ENCODE measurements at places on chromosomes 3 and 15. TPM values are rescaled to one million over a fixed set of nuclear protein-coding genes. Genes with fewer than 3 reads are reported as not detected.
A peak's percentile ranks its signal among the peaks of the same experiment; 100 is the strongest.

Gene SCAANT1
- not detected for total RNA-seq

Gene TTLL13
- 0.47 TPM for total RNA-seq

DNA sequence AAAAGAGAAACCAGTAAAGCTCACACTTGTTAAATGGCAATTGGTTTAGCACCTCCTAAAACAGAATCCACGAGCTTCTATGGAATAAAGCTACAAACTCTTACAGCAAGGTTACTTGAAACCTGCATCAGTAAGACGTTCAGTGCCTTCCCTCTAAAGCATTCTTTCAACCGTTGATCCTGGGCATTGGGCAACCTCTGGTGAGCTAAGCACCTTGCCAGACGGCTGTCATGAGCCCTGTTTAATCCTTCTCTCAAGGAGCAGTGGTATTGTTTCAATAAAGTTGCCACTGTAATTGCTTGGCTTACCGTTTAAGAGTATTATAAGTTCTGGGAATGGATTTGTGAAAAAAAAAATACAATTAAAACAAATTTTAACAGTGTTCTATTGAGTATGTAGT lies 75.0 kb downstream of the COL8A1 start:
- H3K4me1 ChIP-seq, result peaks cover 3% of the 10 kb centered on the region
- no peaks in the 10 kb centered on the region for H3K36me3 ChIP-seq
- H3K27ac ChIP-seq, result no peak overlapping the region
- no peak overlapping the region for H3K4me3 ChIP-seq
- DNase-seq, result no peak
- H3K27me3 ChIP-seq, result no peaks in the 10 kb centered on the region

DNA sequence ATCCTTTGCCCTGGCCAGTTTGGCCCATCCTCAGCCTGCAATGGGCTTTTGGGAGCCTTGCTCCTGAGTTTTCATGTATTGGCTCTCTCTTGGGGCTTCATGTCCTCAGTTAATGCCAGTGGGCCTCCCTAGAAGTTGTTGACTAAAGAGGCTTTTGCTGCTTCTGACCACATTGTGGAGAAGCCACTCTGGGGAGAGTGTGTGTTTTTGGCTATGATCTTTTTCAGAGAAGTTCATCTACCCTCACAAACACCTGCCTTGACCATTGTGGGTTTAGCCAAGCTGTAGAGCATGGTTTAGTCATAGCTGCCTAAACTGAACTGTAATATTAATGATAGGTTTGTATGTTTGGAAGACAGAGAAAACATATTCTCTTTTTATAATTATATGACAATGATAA lies 6.0 kb downstream of the MRAS start:
- H3K27ac ChIP-seq, result no peak overlapping the region
- DNase-seq, result no peak
- H3K4me3 ChIP-seq, result no peak overlapping the region

GRCh38 chr15:73353734-73354133 lies 15.0 kb downstream of the HCN4 start:
- no peaks in the 10 kb centered on the region for H3K4me1 ChIP-seq
- peaks cover 9% of the 10 kb centered on the region for H3K27me3 ChIP-seq
- H3K4me3 ChIP-seq, result no peak overlapping the region

GRCh38 chr15:85151861-85152260 lies 170.2 kb downstream of the PDE8A start:
- H3K4me3 ChIP-seq, result no peak overlapping the region
- H3K27me3 ChIP-seq, result no peaks in the 10 kb centered on the region
- no peak for DNase-seq
- H3K4me1 ChIP-seq, result peaks cover 5% of the 10 kb centered on the region

GRCh38 chr3:153284282-153284938 lies 122.4 kb downstream of the RAP2B start:
- H3K4me3 ChIP-seq, result no peak overlapping the region
- no peaks in the 10 kb centered on the region for H3K36me3 ChIP-seq
- DNase-seq, result no peak
- H3K27ac ChIP-seq, result peak overlapping the region; percentile 32
- peaks cover 6% of the 10 kb centered on the region for H3K4me1 ChIP-seq

- no peak for DNase-seq
- no peak overlapping the region for H3K27ac ChIP-seq
- no peak overlapping the region for H3K4me3 ChIP-seq
- peaks cover 6% of the 10 kb centered on the region for H3K4me1 ChIP-seq
- peaks cover 10% of the 10 kb centered on the region for H3K27me3 ChIP-seq
- H3K36me3 ChIP-seq, result no peaks in the 10 kb centered on the region
Observed at GRCh38 chr3:28139288-28139687, 102.1 kb upstream of the CMC1 start.

- H3K4me1 ChIP-seq, result peaks cover 29% of the 10 kb centered on the region
- no peaks in the 10 kb centered on the region for H3K36me3 ChIP-seq
- no peak for DNase-seq
- H3K4me3 ChIP-seq, result no peak overlapping the region
Observed at GRCh38 chr3:94310341-94311135, 247.7 kb downstream of the NSUN3 start.

Measured in mesothelial cell of epicardium (in vitro differentiated cells).